PC-9 (cell line): ENCODE measurements at places on chromosomes 1 and 21. TPM values are rescaled to one million over a fixed set of nuclear protein-coding genes. Genes with fewer than 3 reads are reported as not detected.

- no peak for DNase-seq
Measured at GRCh38 chr1:100494393-100495084, 43.4 kb upstream of the GPR88 start.

- no peak for DNase-seq
Measured at GRCh38 chr1:188668083-188668482, 1809.6 kb downstream of the BRINP3 start.

DNA sequence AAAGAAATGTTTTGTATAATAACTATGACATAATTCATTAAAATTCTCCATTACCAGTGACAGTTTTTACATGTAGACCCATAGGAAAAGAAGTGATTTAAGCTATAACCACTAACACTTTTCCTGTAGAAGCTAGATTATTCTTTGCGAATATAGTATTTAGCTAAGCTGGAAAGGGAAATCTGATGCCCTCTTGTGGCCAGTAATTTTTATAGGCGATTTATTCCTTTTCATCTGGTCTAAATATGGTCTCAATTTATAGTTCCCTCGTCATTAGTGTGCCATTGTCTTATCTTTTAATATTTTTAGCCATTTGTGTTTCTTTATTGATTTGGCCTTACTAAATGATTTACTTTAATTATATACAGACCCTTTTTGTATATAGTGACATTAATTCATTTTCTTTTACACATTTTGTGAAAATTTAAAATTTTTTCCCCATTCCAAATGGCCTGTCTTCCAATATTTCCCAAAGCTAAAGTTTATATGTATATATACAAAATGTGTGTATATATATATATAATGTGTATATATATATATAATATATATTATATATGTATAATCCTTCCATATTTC, 26.7 kb downstream of the BTG3 start:
- peak; percentile 38 for DNase-seq

DNA sequence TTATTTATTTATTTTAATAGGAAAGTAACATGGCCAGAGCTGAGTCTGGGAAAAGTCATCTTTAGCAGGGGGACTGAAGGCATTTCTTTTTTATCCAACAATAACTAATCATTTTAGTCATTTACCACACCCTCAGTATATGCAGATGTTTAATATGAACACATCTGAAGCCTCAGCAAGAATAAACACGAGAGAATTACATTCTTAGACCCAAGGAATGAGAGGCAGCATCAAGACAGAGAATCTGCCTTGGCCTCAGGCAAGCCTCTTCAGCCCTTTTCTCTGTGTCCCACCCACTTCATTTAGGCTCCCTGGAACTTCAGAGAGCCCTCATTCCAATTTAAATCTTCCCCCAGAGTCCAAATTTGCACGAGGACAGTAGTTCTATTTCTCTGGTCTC, 17.0 kb upstream of the IGSF3 start:
- DNase-seq: no peak

DNA sequence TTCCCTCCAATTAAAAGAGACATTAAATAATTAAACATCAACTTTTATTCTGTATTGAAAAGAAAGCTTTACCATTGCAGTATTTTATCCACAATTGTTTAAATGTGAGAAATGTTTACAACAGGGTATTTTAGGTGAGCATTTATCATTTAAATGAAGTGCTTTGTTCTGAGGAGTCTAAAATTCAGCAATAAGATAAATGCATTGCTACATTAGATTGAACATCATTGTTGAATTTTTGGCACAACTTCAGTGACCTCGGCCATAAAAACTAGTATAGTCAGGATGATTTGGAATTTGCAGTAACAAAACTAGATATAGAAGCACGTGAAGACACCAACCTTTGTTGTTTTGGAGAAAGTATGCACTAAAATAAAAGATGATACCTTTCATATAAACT, 692.9 kb downstream of the USP25 start:
- no peak for DNase-seq

TSPAN1 gene
- total RNA-seq: 134 and 139 TPM in 2 replicates

CRYBG2 gene
- 21.7 and 24.6 TPM in 2 replicates for total RNA-seq
